Activated CD4-positive, CD25-positive, alpha-beta regulatory T cell treated with anti-CD3 and anti-CD28 coated beads, Interleukin-2, amount 50 U/mL, for 72 hours (primary cell): ENCODE measurements at places on chromosomes 4 and X.
A peak's percentile ranks its signal among the peaks of the same experiment; 100 is the strongest.

DNA sequence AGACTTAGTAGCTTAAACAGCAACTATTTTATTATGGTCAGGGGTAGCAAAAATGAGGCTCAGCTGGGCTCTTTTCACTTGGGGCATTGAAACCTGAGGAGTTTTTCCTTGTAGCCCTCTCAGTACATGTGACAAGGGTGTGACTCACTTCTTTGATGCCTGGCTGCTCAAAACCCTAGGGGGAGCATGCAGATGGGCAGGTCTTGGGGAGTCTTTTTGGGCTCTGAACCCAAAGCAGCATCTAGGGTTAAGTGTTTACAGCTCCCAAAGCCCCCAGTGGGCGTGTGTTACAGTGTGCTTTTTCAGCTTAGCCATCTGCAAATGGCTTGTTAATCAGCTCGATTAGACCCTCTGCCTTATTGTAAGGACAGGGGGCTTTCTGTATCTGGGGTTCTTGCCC lies 1752.7 kb downstream of the PCDH7 start:
- no peak for DNase-seq

DNA sequence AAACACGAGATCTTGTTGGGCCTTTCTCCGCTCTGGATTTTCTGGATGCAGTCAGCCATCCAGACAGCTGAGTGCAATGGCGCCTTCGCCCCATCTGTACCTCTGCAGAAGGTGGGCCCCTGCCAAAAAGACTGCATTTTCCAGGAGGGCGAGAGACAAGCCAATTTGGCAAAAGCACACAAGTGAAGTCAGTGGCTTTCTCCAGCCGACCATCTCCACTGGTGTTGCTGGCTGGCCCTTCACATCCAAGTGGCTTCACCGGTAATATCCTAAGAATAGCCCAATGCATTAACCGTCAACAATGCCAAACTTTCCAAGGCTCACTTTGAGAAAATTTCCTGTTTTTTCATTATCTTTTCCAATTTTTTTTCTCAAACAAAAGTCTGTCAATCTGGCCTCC lies 96.2 kb upstream of the MXRA5 start:
- no peak for DNase-seq

GRCh38 chr4:47010912-47011446 lies 17.6 kb upstream of the GABRA4 start:
- no peak for DNase-seq

DNA sequence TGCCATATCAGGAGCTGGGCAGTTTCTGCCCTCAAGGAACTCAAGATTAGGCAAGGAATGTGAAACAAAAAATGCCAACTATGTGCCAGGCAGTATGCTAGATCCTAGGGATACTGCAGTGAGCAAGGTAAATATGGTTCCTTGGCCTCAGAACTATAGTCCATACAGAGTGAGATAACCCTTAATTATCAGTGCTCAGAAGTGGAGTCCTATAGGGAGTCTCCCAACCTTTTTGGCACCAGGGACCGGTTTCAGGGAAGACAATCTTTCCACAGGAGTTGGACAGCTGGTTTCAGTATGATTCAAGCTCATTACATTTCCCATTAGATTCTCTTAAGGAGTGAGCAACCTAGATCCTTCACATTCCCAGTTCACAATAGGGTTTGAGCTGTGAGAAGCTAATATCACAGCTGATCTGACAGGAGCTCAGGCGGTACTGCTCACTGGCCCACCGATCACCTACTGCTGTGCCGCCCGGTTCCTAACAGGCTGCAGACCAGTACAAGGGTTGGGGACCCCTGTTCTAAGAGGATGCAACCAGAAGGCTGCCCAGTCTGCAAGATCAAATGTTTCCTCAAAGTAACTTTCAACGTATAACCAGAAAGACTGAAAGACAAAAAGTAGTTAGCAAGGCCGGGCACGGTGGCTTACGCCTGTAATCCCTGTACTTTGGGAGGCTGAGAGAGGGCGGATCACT lies 1.7 kb upstream of the SRP72 start:
- no peak for DNase-seq

DNA sequence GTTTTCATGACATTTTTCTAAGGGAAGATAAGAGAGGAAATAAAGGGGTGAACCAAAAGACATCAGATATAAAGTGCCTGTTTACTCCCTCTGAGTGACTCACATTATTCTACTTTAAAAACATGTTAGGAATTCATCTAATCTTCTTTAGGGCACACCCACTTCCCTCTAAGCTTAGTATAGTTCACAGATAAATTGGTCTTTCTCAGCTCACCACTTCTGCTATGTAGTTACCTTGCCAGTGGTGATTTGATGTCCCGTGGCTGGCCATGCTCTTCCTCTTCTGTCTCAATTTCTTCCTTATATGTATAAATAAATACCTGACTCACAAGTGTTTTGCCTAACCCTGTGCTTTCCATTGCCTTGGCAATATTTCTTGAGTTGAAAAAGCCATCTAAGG lies 96.8 kb downstream of the PDLIM5 start:
- no peak for DNase-seq

DNA sequence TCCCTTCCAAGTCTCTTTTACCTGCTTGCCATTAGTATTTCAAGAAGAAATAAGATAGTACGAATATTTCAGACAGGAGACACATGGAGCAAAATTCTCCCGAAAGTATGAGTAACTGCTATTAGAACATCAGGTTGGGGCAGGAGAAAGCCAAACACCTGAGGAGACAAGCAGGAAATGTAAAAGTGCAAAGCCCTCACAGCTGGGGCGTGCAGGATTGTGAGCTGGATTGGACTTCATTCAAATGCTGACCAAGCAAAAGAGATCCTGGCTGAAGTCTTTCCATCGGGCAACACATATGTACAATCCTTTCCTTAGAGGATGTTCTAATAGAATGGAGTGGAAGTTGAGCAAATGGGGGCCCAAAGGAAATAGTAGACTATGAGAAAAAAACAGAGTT lies 76.8 kb downstream of the DTHD1 start:
- DNase-seq = no peak

- peak; percentile 34 for DNase-seq
Measured at GRCh38 chrX:103376118-103376978, at the start of gene BEX3. TSS of gene BEX3 (plus strand) at chrX:103376538. CDS start at chrX:103377522, 984 bp downstream.

GRCh38 chr4:6365545-6366086 lies 96.0 kb downstream of the WFS1 start:
- DNase-seq = no peak

- DNase-seq = no peak
Measured at GRCh38 chr4:112823156-112823555, 186.2 kb downstream of the LARP7 start.

- DNase-seq = no peak
Measured at GRCh38 chr4:25654031-25654970, 1.4 kb upstream of the SLC34A2 start.

- no peak for DNase-seq
Measured at GRCh38 chrX:22110729-22111494, 78.8 kb downstream of the PHEX start.

DNA sequence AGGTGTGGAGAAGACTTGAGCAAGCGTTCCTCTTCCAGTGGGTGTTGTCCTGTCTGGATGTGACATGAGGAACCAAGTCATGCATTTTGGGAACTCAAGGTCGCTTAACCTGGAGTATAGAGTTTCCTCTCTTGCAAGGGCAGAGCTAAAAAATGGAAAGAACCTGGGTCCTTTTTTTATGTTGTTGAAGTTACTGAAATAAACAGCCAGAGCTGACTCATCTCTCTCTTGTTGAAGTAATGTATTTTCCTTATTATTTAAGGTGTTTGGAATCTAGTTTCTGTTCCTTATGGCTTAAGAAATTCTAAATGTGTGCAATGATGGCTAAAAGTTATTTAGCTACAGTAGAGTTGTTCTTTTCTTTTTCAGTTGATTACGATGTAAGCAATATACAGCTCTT lies 314.5 kb downstream of the CAMK2D start:
- no peak for DNase-seq

GRCh38 chr4:164095313-164096110 lies 601.0 kb downstream of the TMA16 start:
- no peak for DNase-seq

- no peak for DNase-seq
Measured at GRCh38 chr4:52057196-52057595, 6.1 kb downstream of the SPATA18 start.

DNA sequence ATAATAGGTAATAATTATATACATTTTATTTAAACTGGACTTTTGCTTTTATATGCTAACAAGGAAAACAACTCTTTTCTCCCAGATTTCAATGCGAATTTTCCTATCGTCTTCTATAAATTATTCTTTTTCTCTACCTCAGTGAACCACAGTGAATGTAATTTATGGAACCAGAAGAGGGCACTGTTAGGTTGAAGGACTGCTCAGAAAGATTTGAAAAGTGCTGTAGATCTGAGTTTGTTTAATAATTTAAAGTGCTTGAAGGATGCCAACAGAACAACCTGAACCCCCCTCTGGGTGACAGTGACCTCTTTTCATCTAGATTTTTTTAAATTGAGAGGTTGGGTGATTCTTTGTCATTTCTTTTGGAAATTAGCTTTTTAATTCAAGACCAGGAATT lies 54.9 kb downstream of the PHOX2B start:
- no peak for DNase-seq

DNA sequence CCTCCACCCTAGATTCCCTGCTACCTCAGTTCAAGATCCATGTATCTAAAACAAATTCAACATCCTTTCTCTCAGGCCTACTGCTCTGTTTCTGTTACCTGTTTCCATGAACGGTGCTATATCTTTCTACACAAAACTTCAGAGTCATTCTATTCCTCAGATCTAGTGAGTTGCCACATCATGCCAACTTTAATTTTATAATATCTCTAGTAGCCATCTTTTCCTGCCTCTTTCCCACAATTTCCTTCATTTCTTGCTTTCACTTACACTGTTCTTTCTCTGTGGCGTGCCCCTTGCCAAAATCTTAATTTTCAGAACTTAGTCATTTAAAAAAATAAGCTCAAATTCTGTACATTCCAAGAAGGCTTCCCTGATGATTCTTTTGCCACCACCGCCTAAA lies 15.2 kb downstream of the GUCY1A1 start:
- no peak for DNase-seq

DNA sequence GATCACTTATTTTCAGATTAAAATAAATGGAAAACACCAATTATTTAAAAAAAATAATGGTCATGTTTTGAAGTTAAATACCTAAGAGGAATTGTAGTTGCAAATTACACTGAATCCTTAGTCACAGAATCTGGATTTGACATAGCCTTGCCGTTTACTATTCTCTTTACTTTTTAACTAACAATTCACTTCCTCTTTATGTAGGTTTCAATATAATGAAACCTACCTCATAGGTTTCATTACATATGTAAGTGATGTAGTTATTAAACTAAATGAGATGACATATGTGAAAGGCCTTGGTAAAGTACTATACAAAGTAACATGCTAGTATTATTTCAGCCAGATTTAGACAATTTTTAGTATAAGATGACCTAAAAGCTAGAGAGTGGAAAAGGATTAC lies 6.5 kb downstream of the SPP1 start:
- DNase-seq = no peak

GRCh38 chr4:151195801-151196200 lies 81.2 kb upstream of the PRSS48 start:
- DNase-seq = no peak

- DNase-seq = no peak
Measured at GRCh38 chr4:158809611-158810486, 41.0 kb downstream of the FNIP2 start.
